ENCODE measurements at places on chromosomes 7 and 10.

DNA sequence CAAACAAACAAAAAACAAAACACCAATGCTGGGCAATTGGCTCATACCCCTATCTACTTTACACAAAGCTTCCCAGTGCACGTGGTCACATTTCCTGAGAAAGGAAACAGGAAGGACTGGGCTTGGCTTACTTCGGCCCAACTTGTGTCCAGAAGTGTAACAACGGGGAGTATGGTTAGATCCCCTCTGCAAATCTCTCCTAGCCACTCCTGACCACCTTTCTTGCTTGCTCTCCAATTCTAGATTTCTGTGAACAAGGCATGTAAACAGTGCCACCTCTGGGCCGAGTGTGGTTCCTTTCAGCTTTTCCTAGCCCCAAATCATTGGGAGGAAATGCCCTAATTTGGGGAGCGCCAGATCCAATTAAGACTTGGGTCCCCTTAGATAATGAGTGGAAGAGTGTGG lies 21.0 kb upstream of the FRAT2 start:
- peak; percentile 43 for DNase-seq
- H3K36me3 ChIP-seq: no peaks in the 10 kb centered on the region
- H3K27ac ChIP-seq: no peak overlapping the region
- no peak overlapping the region for H3K4me3 ChIP-seq
- no peaks in the 10 kb centered on the region for H3K27me3 ChIP-seq

DNA sequence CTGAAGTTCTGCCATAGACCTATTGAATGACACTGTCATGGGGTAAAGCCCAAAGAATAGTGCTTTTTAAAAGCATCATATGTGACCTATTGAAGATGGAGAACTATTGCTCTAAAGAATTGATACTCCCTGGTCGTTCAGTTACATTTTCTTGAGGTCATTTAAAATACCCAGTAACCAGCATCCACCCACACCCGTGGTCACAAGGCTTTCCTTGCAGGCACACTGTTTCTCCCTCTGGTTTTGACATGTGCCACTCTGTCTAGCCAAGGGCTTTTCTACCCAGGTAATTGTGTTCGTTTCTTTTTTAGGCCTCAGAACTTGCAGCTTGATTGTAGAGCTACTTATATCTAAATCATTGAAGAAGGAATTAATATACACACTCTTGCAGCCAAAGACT lies 68.3 kb upstream of the LYZL2 start:
- no peak for DNase-seq
- no peak overlapping the region for H3K4me3 ChIP-seq
- H3K4me1 ChIP-seq: no peaks in the 10 kb centered on the region
- no peak overlapping the region for H3K27ac ChIP-seq
- no peaks in the 10 kb centered on the region for H3K27me3 ChIP-seq
- no peaks in the 10 kb centered on the region for H3K36me3 ChIP-seq

DNA sequence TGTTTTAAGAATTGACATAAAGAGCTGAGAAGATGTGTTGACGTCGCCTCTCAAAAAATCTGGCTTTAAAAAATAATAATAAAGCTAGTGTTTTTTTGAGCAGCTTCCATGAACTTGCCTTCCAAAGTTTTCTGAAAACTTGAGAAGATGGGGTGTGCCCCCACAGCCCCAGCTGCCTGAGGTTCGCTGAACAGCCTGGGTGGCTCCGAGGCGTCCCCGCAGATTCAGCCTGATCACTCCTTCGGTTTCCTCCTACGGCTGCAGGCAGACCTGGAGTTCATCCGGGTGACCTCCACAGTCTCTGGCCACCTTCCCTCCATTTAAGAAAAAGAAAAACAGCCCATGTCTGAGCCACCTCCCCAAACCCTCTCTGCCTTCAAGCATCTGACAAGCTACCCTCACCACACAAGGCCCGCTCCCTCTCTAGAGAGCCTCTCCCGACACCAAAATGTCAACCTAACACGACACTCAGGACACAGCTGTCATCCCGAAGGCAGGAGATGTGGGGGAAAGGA lies 177.8 kb downstream of the PTPRN2 start:
- no peak for DNase-seq
- H3K4me1 ChIP-seq: no peaks in the 10 kb centered on the region
- no peaks in the 10 kb centered on the region for H3K36me3 ChIP-seq
- no peak overlapping the region for H3K27ac ChIP-seq
- H3K4me3 ChIP-seq: no peak overlapping the region
- peaks cover 11% of the 10 kb centered on the region for H3K27me3 ChIP-seq

DNA sequence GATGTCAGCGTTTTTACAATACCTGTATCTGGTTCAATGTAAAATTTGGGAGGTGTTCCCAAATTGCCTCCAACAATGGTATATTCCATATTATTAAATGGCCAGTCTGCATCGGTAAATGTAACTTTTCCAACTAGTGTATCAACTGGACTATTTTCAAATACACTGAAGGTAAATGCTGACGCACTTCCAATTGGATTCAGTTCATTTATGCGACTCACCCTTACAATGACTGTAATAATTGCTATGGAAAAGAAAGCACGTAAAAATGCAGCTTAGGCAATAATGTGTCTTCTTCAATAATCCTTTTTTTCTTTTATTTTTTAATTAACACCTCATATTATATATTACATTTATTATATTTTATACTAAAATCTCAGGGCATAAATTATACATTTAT lies 209.1 kb downstream of the HGF start:
- DNase-seq: no peak
- H3K36me3 ChIP-seq: no peaks in the 10 kb centered on the region
- no peak overlapping the region for H3K4me3 ChIP-seq
- no peaks in the 10 kb centered on the region for H3K27me3 ChIP-seq
- H3K27ac ChIP-seq: no peak overlapping the region
- no peaks in the 10 kb centered on the region for H3K4me1 ChIP-seq

Measured in heart right ventricle (tissue), 16 donors.